ENCODE measurements at places on chromosomes 13 and 19.

DNA sequence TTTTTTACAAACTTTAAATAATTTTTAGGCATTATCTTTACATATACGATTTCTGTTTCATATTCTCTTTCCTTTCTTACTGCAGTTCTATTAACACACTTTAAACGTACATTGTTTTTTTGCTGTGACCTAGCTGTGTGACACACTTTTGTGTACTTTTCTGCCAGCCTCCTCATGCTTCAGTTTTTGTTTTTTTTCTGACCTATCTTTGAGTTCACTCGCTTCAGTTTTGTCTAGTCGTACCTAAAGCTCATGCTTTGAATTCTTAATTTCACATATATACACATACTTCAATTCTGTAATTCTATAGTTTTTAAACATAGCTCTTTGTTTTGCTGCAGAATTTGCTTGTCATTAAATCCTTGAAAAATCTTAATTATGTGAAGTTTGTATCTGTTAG lies 150.4 kb downstream of the PDS5B start:
- DNase-seq, result no peak

DNA sequence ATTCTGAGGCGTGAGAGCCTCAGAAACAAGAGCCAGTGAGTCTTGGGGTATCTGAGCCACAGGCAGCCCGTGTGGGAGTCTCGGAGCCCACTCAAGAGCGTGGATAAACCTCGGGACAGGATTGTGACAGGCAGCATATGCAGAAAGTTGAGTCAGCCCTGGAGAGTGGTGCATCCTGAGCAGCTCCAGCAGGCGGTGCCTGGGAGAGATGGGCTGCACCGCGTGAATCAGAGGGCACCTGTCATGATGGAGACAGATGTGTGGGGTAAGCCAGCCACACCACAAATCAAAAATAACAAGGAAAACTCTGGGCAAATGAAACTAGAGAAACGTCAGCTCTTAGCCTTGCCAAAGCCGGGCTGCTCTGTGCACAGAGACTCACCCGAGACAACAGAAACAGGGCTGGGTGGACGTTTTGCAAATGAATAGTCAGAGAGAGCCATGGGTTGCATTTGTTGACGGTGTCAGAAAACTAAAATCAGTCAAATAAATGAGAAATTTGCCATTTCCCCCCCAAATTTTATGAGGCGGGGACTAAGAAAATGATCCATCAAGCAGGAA lies 30.0 kb upstream of the POP4 start:
- no peak for DNase-seq

DNA sequence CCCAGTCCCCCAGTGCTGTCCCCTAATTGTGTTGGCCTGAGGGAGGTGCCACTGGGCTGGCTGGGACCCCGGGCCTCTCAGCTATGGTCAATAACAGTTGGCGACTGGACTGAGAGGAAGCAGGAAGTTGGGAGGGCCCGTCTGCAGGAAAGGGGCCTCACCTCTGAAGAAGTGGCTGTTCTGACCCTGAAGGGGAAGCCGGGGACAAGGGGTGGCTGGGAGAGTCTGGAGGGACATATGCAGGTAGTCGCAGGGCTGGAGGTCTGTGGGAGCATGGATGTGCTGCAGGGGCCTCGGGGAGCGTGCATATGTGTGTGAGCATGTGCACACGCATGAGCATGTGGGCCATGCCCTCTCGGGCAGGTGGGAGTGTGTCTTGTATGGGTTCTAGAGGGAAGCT lies 5.9 kb downstream of the PKN1 start:
- no peak for DNase-seq

DNA sequence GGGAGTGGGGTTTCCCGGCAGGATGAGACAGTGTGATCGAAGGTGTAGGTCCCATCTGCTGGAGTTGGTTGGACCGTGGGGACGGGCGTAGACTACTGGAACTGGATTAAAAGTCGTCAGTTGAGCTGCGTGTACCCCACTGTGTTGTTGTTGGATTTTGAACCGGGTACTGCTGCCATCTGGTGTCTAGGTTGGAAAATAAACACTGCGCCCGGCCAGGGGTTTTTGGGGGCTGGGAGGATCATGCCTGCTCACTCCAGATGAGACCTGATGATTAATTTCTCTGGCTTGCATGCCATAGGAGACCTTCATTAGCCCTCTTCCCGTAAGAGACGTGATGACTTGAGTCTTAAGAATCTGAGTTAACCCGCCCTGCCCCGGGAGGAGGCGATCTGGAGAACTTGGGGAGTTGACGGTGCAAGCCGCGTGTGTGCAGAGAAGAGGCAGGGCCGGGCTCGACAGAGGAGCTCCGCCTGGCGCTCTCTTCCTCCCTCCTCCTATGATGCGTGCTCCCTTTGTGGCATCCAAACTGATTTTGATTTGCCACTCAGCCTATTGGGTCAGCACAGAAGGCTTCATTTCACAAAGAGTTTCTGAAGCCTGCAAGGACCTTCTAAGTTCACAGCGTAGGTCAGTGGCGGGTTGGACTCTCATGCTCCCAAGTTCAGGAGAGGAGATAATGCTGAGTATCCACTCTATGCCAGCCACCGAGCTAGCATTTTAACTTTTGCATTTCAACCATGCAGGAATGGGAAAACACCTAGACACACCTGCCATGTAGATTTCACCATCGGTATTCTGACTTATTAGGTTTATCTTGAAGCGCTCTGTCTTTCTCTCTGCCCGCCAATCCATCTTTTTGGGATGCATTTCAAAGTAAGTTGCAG lies 2.7 kb downstream of the UHRF1 start:
- DNase-seq, result peak; percentile 74

- no peak for DNase-seq
These were observed 35.0 kb downstream of the B3GLCT start for GRCh38 chr13:31234729-31235128.

GRCh38 chr19:43526884-43527859 lies at the start of gene ETHE1:
TSS of gene ETHE1 (minus strand) at chr19:43527201. CDS start at chr19:43527177, 24 bp downstream.
- peak; percentile 83 for DNase-seq

DNA sequence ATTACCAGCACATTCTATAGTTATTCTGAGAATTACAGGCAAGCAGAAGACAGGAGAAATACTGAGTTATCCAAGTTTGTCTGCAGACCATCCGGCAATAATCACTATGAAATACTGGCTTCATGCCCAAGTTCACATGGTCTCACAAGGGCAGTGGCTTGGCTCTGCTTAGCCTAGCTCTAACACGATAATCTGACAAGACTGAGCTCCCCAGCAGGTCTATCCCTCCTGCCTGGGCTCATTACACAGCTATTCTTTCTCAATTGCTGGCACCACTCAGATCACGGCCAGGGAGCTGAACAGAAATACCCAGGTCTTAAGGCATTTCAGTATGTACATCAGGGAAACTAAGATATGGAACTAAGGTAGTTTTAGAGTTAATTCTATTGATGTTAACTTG lies 361.6 kb upstream of the PCDH20 start:
- no peak for DNase-seq

- no peak for DNase-seq
These were observed 1.8 kb downstream of the LSM4 start for GRCh38 chr19:18320865-18321733.

DNA sequence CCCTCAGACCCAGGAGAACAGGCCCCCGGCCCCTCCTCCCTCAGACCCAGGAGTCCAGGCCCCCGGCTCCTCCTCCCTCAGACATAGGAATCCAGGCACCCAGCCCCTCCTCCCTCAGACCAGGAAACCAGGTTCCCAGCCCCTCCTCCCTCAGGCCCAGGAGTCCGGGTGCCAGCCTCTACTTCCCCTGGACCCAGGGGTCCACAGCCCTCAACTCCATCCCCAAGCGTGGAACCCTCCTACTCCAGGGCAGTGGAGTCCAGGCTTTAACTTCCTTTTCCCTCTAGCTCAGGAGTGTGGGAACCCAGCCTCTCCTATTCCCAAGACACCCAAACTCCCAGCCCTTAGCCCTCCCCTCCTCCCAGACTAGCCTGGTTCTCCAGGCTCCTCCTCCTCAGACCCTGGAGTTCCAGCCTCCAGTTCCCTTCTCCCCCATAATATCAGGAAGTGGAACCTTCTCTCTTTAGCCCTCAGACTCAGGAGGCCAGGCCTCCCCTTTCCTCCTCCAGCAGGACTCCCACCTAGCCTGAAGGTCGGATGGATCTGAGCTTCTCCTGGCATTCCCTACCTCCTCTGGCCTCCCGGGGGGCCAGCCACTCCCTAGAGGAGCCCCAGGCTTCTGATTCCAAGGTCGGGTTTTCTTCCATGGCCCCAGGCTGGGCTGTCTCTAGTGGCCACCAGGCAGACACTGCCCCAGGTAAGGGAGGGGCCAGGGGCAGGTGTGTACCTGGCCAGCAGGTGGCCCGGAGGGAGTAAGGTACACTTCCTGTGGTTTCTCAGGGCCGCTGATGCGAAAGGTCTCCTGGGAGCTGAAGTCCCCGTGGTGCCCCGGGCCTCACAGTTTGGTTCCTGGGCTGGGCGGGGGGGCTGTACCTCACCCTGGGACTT lies at the start of gene TMC4:
Gene TMC4, minus strand, starts transcription at position 690 of the 888 bp plus-strand sequence. Its CDS starts 43 bp downstream, at position 647.
- DNase-seq, result peak; percentile 56

- no peak for DNase-seq
These were observed 20.3 kb downstream of the GPX4 start for GRCh38 chr19:1123885-1124677.

GRCh38 chr19:52138278-52138982 lies 1.3 kb downstream of the ZNF616 start:
- DNase-seq, result no peak

DNA sequence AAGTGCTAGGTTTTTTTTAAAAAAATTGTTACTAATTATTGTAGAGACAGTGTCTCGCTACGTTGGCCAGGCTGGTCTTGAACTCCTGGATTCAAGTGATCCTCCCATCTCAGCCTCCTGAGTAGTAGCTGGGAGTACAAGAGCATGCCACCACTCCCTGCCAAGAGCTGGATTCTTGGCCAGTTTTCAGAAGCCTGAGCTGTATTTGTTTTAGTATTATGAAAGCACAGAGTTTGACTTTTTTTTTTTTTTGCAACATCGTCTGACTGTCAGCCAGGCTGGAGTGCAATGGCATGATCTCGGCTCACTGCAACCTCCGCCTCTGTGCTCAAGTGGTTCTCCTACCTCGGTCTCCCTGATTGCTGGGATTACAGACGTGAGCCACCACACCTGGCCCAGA lies 7.0 kb downstream of the ARMC6 start:
- peak; percentile 81 for DNase-seq

- DNase-seq, result peak; percentile 95
These were observed 11.7 kb downstream of the NTN5 start for GRCh38 chr19:48660852-48661710.

- peak; percentile 81 for DNase-seq
These were observed 556 bp downstream of the TRIP10 start for GRCh38 chr19:6739883-6740588.

DNA sequence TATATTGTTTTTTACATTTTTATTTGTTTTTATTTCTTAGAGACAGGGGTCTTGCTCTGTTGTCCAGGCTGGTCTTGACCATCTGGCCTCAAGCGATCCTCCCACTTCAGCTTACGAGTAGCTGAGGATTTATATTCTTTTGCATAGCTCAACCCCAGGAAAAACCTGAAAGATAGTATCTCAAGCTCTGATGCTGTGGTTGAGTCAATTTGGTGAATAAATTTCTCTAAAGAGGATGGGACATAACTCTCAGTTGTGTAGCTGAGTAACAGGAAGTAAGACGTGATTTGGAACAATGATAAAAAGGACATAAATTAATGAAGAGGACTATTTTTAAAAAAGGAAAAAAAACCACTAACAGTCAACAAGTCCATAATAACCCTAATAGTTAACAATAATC lies 79.8 kb upstream of the TNFSF11 start:
- DNase-seq, result no peak

DNA sequence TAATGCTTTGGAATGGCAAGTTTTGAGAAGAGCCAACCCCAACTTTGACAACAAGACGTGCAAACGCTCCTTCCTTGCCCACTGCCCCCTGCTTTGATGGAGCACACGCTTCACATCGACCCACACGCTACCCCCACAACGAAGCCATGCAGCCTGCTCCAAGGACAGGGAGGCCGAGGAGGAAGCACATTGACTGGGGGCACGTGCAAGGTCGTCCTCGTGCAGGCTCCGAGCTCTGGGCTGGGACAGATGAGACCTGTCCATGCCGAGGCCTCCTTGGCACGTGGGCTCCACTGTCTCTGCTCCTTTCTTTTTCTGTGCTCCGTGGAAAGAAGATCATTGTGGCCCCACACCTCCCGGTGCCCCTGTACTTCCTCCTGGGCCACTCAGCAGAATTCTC lies 309.0 kb downstream of the TEX29 start:
- DNase-seq, result no peak

DNA sequence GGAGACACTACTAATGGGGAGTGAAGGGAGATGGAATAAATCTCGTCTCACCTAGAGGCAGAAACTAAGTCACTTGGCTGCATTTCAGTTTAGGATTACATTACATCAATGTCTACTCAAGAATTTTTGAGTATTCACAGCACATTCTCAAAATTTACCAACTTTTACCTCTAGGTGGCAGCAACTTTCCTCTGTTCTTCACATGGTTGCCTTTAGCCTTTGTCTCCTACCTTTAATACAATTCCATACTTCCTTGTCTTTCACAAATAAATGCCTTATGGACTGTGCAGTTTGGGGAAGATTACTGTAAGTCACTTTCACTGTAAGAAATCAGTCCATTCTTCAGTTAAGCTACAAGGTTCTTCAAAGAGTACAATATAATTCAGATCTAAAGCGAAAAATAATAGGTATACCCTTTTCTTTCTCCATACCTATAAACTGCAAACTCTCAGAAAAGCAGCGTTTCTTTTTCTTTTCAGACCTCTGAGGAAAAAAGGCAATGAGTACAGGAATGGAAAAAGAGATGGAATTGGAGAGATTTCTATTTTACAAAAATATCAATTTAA lies 379.4 kb downstream of the KLF12 start:
- no peak for DNase-seq

DNA sequence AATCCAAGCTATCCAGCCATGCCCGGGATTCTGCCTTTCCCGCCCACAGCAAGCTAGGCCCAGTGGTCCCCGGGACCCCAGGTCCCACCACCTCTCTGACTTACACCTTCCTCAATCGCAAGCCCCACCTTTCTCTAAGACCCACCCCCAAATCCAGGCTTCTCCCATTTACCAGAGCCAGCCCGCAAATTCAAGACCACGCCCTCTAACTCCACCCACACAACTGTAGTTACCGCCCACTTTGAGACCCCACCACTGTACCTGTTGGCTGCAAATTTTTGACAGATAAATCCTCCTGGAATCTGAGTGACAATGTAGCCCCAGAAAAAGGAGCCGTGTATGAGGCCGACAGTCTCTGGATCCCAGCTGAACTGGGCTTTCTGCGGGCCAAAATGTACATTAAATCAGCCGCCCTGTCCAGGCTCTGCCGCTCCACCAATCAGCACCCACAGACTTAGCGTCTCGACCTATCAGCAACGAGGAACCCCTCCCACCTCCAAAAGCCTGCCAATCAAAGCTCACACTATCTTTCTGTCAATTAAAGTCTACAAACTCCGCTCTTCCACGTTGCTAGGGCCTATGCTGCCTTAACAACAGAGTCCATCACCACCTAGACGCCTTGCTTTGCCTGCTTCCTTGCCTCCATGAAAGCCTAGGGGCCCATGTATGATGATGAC lies 6.3 kb downstream of the SLC17A7 start:
- no peak for DNase-seq

- no peak for DNase-seq
These were observed 71.6 kb downstream of the TM9SF2 start for GRCh38 chr13:99572921-99573320.

DNA sequence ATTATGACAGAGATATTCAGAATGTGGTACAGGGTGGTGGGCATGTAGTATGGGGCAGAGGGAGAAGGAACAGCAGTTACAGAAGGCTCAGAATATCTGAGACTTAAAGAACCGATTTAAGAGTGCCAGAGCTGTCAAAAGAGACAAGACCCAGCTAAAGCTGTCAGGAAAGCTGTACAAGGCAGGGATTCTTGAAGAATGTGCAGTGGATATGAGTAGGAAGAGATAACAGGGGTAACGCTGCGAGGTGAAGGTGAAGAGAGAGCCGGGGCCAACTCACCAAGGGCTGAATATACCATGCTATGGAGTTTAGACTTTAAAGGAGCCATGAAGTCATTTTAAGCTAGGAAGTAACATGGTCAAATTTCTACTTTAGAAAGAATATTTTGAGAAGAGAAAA lies 381.0 kb downstream of the DIAPH3 start:
- DNase-seq, result no peak

Data from right cardiac atrium (tissue), 5 donors.